ENCODE measurements at places on chromosomes 2 and 18.

DNA sequence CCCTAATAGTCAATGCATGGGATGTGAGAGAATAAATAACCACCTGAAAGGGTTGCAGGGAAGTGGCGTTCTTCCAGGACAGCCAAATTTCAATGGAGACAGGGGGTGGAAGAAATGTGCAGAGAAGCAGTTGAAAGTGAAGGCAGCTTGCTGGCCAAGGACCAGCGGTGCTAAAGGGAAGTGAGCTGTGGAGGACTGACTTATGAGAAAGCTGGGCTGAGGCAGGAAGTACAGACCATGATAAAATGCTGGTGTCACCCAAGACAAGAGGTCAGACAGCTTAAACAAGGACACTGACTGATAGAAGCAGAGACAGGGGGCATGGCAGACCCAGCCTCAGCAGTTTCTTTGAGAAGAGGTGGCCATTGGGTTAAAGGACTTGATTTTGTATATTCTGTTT lies 106.7 kb downstream of the DTNB start:
- no peak for DNase-seq

DNA sequence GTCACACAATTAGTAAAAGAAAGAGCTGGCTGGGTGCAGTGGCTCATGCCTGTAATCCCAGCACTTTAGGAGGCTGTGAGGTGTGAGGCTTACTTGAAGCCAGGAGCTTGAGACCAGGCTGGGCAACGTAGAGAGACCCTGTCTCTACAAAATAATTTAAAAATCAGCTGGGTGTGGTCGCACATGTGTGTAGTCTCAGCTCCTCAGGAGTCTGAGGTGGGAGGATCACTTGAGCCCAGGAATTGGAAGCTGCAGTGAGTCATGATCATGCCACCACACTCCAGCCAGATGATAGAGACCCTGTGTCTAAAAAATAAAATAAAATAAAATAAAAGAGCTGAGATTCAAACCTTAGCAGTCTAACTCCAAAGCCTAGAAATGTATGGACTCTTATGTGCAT lies 39.0 kb upstream of the NEDD4L start:
- no peak for DNase-seq

DNA sequence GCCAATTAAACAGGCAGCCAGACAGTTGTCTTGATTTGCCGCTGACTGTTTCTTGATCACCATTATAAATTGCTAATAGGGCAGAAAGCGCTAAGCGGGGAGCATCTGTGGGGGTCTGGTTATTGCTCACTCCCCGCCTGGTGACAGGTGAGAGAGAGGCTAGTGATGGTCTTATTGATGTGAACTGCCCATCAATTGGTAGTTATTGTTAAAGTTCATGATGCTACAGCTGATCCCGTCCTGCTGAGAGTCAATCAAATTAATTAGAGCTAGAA lies 148.5 kb downstream of the LNPK start:
- DNase-seq = peak; percentile 87

GRCh38 chr2:221153226-221153625 lies 418.9 kb downstream of the EPHA4 start:
- no peak for DNase-seq

- peak; percentile 59 for DNase-seq
Measured at GRCh38 chr18:56645415-56646016, 5.6 kb upstream of the WDR7 start.

- peak; percentile 91 for DNase-seq
Measured at GRCh38 chr18:60372596-60372995, at the start of gene MC4R. Gene MC4R (minus strand): TSS chr18:60372775. CDS start chr18:60372349, 426 bp downstream.

DNA sequence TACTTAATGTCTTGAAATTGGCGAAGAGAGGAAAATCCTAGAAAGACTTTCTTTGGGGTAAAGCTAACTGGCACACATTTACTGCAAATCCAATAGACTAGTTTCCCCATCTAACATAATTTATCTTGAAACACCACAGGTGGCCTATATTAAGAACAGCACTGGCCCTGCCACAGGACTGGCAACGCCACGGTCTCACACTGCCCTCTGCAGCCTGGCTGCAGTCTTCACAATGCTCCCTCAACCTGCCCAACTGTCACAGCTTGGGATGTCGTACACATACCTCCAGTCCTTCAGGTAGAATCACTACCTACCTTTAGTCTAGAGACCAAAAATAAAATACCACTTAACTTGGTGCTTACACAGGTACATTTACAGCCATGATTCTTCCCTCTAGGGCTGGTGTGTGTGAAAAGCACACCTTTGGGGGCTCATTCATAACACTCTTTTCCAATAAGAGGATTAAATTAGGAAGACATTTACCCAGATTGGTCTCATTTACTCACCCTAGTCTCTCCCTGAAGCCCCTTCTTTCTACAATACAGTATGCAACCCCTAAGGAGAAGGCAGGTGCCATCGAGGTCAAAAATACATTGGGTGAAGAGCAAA lies 222.2 kb downstream of the C1D start:
- DNase-seq = peak; percentile 71

DNA sequence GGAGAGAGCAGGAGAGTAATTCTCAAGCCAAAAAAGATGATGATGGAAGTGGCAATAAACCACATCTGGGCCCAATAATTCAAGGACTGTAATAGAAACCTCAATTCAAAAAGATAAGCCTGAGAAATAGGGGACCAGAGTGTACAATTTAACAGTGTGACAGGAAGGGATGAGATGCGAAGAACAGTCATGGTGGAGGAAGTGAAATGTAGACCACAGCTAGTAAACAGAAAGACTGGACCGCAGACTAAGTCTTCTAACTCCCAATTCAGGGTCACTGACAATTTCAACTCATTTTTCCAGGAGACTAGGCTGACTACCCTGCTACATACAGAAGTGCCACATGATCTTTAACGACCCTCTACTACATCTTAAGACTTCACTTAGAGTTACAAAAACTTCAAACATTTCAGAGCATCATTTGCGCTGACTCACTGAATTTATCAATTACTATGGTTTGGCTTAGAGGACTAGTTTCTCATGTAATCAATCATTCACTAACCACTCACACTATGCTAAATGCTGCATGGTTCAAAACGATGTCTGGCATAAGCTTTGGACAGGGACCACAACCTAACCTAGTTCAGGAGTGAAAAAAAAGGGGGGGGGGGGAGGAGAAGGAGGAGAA lies 9.0 kb downstream of the CUL3 start:
- no peak for DNase-seq

DNA sequence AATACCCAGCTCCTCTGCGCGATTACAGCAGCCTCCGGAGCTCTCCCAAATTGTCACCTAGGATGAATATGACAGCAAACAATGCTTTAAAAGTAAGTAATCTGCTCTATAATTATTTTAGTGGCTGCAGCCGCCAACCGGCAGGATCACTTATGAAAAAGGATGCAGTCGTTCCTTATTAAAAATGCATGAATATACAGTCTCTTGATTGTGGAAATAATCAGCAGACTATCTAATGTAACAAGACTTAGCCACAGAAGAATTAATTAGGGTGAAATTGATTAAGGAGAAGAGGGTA lies 71.8 kb upstream of the STPG4 start:
- DNase-seq = no peak

DNA sequence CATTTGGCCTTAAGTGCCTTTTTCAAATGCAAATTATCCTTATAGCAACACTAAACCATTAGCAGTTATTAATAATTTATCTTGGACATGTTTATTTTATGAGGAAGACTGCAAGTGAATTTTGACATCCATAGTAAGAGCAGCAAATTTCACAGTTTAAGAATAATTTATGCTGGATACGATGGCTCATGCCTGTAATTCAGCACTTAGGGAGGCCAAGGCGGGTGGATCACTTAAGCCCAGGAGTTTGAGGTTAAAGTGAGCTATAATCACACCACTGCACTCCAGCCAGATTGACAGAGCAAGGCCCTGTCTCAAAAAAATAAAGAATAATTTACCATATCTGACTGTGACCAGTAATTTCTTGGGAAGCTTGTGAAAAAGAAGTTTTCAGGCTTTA lies 286.2 kb downstream of the TMX3 start:
- DNase-seq = no peak

- no peak for DNase-seq
Measured at GRCh38 chr2:173934895-173935294, 30.3 kb downstream of the SP3 start.

- DNase-seq = no peak
Measured at GRCh38 chr2:203623661-203624060, 82.8 kb upstream of the CD28 start.

GRCh38 chr2:26969077-26969844 lies 1.2 kb upstream of the MAPRE3 start:
- no peak for DNase-seq

GRCh38 chr2:223467196-223467595 lies 135.0 kb downstream of the SCG2 start:
- no peak for DNase-seq

GRCh38 chr2:154771664-154772284 lies 73.3 kb downstream of the KCNJ3 start:
- no peak for DNase-seq

GRCh38 chr18:78934551-78935225 lies 44.9 kb upstream of the SALL3 start:
- no peak for DNase-seq

GRCh38 chr2:36541891-36542595 lies 55.9 kb downstream of the FEZ2 start:
- no peak for DNase-seq

GRCh38 chr2:163658556-163658955 lies 77.3 kb downstream of the FIGN start:
- no peak for DNase-seq

- peak; percentile 80 for DNase-seq
Measured at GRCh38 chr18:10121786-10122515, 208.1 kb downstream of the VAPA start.

DNA sequence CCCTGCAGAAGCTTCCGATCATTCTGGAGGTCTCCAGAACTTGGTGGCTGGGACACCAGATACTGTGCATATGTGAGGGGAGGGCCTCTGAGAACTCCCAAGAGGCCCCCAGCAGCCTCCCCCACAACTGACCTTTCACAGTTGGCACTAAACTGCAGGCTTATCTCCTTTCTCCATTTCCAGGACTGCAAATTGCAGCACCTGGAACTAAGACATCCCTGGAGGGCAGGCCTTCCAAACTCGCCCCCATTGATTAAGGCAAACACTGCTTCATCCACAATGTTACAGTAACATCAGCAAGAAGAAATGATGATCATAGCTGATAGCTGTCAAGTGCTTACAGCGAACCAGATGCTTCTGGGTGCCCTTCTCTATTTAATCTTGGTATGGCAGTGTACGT lies 67.9 kb downstream of the TGOLN2 start:
- DNase-seq = no peak

- DNase-seq = no peak
Measured at GRCh38 chr2:46548103-46548486, 68.7 kb downstream of the TMEM247 start.

- DNase-seq = no peak
Measured at GRCh38 chr2:46276642-46277041, 20.6 kb upstream of the EPAS1 start.

DNA sequence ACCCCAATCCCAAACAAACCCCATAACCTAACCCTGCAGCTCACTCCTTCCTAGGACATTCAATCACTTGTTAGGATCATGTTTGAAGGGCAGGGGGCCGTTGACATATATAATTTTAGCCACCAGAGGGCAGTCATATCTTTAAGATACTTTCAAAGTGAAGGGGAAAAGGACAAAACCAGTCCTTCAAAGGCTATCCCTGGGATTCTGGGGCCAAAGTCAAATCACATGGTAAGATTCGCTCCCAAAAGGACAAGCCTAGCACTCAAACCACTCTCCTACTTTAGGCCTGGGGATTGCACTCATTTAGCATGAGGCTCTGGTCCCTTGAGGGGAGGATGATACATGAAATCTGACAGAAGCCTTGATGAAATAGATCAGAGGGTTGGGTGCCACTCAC lies 44.6 kb downstream of the HAUS1 start:
- peak; percentile 28 for DNase-seq

GRCh38 chr2:85312404-85312803 lies 15.4 kb downstream of the TGOLN2 start:
- no peak for DNase-seq

GRCh38 chr2:183088061-183088460 lies 9.5 kb downstream of the DUSP19 start:
- DNase-seq = no peak

DNA sequence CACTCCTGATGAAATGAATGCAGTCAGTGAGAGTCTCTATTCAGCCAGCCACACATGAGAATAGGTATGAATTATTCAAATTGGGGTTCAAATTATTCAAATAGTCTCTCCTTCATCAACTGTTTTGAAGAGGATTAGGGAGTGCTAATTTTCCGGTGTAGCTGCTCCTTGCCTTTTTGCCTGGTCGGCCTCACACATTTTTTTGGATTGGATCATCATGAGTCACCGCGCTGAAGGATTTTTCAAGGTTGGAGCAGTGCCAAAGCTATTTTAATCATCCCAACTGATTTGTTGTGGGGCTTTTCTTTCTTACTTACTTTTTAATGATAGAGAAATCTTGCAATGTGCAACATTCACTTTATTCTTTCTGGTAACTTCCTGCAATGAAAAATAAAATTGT lies 2.4 kb upstream of the DTNA start:
- peak; percentile 91 for DNase-seq

- peak; percentile 26 for DNase-seq
Measured at GRCh38 chr2:177538323-177538722, 145.8 kb downstream of the AGPS start.

GRCh38 chr2:151560289-151560688 lies 150.6 kb downstream of the RIF1 start:
- no peak for DNase-seq

DNA sequence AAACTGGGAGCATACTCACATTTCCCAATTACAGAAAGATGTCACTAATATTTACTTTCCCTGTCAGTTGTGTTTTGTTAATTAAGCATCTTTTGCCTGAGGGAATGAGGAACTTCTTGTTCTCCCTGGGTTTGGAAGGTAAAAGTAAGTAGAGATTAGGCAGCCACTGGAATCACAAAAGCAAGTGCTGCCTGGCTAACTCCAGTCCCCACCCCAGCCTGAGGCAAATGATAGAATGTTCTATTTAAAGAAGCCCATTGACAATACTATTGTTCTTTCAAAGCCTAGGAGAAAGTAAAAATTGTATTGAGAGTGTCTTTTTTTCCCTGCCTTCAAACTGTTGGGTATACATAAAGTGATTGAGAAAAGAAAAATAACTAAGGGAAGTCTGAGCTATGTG lies 93.8 kb downstream of the MBD2 start:
- DNase-seq = no peak

Measured in NCI-H1417 (cell line).